ENCODE measurements at places on chromosomes 7 and 10.

GRCh38 chr7:150375662-150376521 lies 3.2 kb upstream of the ZNF775 start:
- DNase-seq: peak; percentile 30

- no peak for DNase-seq
These were observed 171.0 kb downstream of the PPP1R17 start for GRCh38 chr7:31858055-31858454.

DNA sequence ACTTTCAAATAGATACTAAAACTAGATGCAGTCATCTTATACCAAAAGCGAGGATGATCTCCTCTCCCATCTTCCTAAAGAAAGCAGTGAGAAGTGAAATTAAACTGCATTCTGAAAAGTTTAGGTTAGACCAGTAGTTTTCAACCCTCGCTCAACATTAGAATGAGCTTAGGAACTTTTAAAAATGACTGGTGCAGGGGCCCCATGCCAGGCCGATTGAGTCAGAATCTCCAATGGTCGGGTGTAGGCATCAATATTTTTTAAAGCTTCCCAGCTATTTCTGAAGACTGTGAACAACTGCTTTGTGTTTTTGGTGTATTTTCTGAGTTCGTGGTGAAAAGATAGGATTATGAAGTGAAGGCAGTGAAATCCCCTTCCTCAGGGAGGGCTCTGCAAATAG lies 146.0 kb downstream of the VTI1A start:
- no peak for DNase-seq

- DNase-seq: no peak
These were observed 261.8 kb downstream of the THSD7A start for GRCh38 chr7:11570205-11570604.

DNA sequence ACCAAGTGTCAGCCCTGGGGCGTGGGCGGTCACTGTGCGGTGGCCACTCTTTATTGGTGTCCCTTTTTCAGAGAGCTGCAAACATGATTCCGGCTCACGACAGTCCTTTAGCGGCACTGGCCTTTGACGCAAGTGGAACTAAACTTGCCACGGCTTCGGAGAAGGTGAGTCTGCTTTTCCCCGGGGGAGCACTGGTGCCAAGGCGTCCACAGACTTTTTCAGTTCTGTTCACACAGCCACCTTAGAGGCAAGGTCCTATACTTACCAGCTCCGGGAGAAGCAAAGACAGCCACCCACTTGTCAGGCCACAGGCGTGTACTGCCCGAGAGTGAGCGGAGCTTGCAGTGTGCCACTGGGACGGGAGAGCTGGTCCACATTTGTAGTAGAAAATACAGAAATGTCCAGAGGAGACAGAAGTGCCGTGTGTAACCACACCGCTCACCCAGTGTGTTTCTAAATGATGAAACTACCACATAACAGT lies 27.9 kb downstream of the WIPI2 start:
- no peak for DNase-seq
